ENCODE measurements at places on chromosomes 5 and 9.

GRCh38 chr9:128316421-128316820 lies 5.8 kb downstream of the TRUB2 start:
- no peak for DNase-seq

DNA sequence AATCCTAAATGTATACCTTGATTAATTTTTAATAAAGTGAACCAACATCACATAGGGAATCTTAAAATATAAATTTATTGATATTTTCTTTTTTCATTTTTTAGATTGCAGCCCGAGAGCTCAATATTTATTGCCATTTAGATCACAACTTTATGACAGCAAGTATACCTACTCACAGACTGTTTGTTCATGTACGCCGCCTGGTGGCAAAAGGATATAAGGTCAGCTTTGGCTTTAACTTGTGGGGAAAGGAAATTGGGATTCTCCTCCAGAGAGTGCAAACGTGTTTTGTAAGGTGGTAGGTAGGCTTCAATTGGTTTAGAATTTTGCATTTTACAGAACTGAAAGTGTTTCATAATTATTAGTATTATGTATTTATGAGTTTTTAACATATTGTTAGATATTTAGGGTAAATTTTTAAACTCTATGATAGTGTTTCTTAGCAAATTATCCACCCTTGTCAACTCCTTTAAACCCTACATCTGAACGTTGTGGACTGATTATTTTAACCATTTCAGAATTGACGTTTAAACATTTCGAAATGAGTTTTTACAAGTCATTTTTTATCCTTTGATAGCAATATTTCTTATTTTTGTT lies 17.5 kb upstream of the DHFR start:
- peak; percentile 51 for DNase-seq

GRCh38 chr5:128376577-128376976 lies 161.5 kb downstream of the FBN2 start:
- DNase-seq: no peak

DNA sequence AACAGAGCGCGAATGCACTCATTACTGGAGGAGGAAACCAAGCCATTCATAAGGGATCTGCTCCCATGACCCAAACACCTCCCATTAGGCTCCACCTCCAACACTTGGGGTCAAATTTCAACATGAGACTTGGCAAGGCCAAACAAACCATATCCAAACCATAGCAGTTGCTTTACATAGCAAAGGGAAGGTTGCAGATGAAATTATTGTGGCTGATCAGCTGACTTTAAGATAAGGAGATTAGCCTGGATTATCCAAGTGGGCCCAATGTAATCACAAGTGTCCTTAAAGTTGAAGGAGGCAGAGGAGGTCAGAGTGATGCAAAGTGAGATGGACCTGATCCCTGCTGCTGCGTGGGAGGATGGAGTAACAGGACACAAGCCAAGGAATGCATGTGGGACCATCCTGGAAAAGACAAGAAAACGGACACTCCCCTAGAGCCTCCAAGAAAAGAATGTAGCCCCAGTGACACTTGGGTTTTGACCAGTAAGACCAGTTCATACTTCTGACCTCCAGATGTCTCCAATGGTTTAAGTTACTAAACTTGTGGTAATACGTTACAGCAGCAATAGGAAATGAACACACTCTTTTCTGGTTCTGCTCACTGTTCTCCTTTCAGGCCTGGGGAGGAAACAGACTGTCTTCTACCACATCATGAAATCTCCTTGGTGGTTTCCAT lies 167.3 kb downstream of the GNAQ start:
- DNase-seq: no peak

DNA sequence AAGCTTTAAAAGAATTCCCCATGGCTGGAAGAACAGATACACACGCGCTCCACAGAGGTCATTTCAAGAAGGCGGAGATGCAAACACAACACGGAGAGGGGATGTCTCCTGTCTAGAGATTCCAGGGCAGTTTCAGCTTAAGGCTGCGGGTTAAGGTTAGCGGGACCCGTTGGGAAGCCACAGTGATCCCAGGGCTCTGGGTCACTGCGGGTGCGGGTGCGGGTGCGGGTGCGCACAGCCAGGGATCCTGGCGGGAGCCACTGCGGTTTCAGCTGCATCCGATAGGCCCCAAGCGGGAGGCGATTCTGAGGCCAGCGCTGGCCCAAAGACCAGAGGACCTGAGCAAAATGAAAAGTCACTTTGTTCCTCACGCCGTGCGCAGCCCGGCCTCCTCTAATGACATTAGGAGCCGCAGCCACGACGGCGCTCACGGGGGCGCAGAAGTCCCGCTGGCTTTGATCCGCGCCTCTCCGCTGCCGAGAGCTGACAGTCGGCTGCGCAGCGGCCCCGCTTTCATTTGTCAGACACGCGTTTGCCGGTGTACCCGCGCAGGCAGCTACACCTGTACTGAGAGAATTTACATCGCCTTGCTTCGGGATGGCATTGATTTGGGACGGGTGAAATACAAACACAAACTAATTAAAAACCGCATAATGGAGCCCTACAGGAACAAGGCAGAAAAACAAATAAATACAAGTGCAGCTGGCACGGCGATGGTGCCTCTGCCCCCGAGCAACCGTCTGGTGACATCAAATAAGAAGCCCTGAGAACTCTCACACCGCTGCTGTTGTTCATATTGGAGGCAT lies 5.3 kb upstream of the IRX1 start:
- DNase-seq: no peak

DNA sequence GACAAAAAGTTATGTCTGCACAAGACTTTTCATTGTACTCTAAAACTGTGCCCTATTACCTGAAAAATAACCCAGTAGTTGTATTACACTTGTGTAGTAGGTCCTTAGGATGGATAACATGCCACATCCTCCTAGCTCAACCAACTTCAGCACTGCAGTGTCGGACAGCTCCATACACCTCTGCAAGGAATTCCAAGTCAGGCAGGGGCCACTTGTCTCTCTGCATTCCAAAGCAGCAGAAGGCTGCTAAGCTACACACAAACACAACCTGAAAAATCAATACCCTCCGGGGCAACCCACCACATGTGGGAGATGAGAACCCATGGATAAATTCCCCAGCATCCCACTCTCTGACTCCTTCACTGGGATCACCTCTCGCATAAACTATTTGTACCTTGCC lies 50.2 kb downstream of the MED10 start:
- DNase-seq: no peak

DNA sequence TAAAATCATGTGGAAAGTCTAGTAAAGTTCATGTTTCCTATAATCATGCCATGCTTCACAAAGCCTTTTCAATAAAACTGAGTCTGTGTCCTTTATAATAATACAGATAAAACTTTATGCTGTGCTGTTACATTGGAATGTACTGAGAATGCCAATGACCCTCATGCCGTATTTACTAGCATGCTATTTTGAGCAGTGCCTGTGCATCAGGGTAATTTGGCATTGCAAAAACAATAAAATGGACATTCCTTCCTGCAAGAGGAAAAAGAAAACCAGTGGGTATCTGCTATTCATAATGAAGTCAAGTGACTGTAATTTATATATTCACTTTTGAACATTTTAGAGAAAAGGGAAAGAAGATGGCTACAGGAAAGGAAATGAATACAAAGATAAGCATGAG lies 159.0 kb downstream of the PBX3 start:
- no peak for DNase-seq

GRCh38 chr9:5072871-5073270 lies 87.8 kb downstream of the JAK2 start:
- DNase-seq: no peak
